ENCODE measurements at places on chromosomes 16 and 17. TPM values are rescaled to one million over a fixed set of nuclear protein-coding genes. Genes with fewer than 3 reads are reported as not detected.

The TP53I13 gene
- total RNA-seq, result 46.7 TPM

The RPTOR gene
- 18.0 TPM for total RNA-seq

The TMC7 gene
- 4.3 TPM for total RNA-seq

GRCh38 chr17:59391021-59391420 lies 59.6 kb downstream of the YPEL2 start:
- no peak for DNase-seq

DNA sequence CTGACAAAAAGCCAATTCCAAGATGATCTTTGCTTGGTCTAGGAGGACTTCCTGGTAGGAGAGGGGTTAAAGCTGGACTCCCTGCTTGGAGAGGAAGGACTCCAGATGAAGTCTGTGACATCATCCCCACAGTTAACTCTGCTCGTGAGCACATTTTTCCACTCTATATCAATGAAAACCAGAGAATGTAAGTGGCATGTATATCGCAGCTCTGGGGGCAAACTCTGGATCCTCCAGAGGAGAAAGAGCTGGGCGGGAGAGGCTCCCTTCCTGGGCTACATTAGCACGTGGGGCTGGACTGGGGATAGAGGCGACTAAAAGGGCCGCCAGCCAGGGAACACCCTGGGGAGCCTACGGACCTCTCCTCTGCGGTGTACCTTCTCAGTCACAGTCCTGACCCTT lies 34.1 kb downstream of the HIC1 start:
- DNase-seq, result no peak

GRCh38 chr16:7200320-7200719 lies 132.3 kb upstream of the RBFOX1 start:
- no peak for DNase-seq

Measured in myocyte (in vitro differentiated cells).